ENCODE measurements at places on chromosomes 7 and 10.

GRCh38 chr10:80590585-80591125 lies 53.0 kb downstream of the SH2D4B start:
- no peak for DNase-seq

GRCh38 chr7:47652591-47652990 lies 70.7 kb upstream of the TNS3 start:
- DNase-seq, result no peak

- DNase-seq, result no peak
Measured at GRCh38 chr7:138656952-138657351, 44.2 kb downstream of the SVOPL start.

DNA sequence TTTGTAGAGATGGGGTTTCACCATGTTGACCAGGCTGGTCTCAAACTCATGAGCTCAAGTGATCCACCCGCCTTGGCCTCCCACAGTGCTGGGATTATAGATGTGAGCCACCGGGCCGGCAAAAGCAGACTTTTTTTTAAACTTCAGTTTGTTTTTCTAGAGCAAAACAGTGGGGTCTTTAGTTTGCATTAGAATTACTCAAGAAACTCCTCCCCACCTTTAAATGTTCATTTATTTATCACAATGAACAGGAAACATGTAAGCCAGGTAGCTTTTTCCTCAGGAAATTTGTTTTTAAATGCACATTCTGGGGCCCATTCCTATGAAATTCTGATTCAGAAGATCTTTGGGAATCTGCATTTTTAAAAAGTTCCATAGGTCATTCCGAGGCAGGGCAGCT lies 56.0 kb upstream of the JAZF1 start:
- DNase-seq, result no peak

DNA sequence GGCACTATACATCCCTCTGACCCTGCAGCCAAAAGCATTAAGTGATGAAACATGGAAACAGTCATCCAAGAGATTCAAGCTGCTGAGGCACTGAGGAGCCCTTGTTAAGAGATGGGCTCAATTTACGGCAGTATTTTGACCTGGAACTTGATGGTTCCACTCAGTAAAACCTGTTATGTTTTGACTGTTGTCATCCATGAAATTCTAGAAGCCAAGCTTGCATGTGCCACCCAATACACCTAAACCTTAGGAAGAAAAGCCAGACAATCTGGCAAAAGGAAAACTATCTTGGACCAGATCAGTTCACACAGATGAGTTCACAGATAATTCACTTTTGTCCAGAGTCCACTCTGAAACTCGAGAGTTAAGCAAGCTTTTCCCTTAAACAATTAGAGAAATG lies 53.2 kb downstream of the ICA1 start:
- DNase-seq, result no peak

- no peak for DNase-seq
Measured at GRCh38 chr7:56083150-56083785, 9.5 kb downstream of the PHKG1 start.

GRCh38 chr7:2608921-2609411 lies 22.8 kb upstream of the TTYH3 start:
- DNase-seq, result no peak

- DNase-seq, result no peak
Measured at GRCh38 chr7:115340828-115341227, 418.9 kb downstream of the MDFIC start.

- peak; percentile 70 for DNase-seq
Measured at GRCh38 chr10:110209926-110210673, 2.7 kb downstream of the MXI1 start.
